Fibroblast of the aortic adventitia (primary cell): ENCODE measurements at places on chromosomes 16 and 17. TPM values are rescaled to one million over a fixed set of nuclear protein-coding genes. Genes with fewer than 3 reads are reported as not detected.
A peak's percentile ranks its signal among the peaks of the same experiment; 100 is the strongest.

Gene MLKL
- total RNA-seq, result 6.3 and 10.8 TPM in 2 replicates

- no peak for DNase-seq
Observed at GRCh38 chr16:52128361-52128760, 418.6 kb downstream of the TOX3 start.

GRCh38 chr16:33877-34647, 19.3 kb downstream of the POLR3K start:
- DNase-seq, result no peak

- DNase-seq, result no peak
Observed at GRCh38 chr16:68987734-68988457, 117.6 kb upstream of the HAS3 start.

Gene NAT9
- total RNA-seq, result 20.2 and 26.5 TPM in 2 replicates

DNA sequence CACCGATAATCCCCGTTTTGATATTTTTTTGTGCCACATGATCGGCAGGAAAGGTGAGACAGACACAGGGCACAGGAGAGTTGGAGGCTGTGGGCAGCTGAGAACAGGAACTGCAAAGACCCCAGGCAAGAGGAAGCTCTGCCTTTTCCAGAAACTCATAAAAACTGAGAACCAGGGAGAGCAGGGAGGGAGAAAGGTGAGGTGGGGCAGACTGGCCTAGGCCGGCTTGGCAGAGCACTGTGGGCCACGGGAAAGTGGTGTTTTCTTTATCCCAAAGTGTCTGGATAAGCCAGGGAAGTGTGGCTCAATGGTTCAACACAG, 11.8 kb upstream of the AXIN2 start:
- no peak for DNase-seq

- DNase-seq, result peak; percentile 88
Observed at GRCh38 chr17:2157081-2157480, 102.2 kb downstream of the HIC1 start.

DNA sequence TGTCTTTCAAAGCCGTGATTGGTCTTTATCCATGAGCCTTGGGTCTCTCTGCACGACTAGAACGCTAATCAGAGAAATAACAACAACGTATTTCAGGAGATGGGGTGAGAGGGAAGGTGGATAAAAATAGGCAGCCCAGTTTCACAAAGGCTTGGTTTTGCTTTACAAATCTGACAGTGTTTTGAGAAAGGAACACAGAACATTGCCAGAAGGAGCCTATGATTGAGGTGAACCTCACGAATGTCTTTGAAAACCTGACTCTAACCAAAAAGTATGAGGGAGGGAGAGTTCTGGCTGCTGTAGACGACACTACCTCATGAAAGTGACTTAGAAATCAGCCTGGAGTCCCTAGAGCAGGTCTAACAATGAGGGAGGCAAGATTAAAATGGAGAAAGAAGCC, 38.0 kb upstream of the NOL11 start:
- DNase-seq, result no peak

GRCh38 chr17:73513426-73513825, 130.8 kb downstream of the SDK2 start:
- DNase-seq, result no peak

Gene DDX19B
- 28.5 and 30.5 TPM in 2 replicates for total RNA-seq

DNA sequence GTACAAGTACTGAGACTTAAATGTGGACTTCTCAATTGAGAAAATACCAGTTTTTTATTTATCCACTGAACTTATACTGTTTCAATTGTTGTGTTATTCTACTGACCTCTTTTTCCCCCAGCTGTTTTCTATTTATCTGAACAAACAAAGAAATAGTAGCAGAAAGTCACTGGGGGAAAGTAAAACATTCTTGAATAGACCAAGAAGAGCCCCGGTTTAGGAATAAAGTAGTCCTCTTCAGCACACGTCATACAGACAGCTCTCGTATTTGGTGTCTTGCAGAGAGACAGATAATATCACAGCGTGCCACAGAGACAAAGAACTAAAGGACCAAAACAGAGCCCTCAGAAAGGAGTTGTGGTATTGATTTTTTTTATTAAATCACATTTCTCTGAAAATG, 1159.1 kb upstream of the CDH8 start:
- DNase-seq, result no peak

DNA sequence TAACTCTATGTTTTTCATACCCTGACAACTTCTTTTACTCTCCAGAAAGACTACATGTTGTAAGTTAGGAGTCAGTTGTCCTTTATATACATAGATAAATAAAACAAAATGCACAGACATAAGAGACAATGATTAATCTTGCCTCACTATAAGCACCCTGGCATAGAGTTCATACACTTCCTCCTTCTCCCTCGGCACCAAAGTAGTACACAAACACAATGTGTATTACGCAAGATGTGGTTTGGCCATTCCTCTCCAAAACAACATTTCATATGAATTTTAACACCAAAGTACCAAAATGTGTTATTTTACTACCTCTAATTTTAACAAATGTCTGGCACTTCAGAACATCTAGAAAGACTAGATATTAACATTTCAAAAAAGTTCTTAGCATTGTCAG, 17.2 kb upstream of the SLFN11 start:
- no peak for DNase-seq

- no peak for DNase-seq
Observed at GRCh38 chr17:55479903-55480302, 31.3 kb downstream of the SMIM36 start.

Gene CCL11
- not detected in 2 replicates for total RNA-seq

DNA sequence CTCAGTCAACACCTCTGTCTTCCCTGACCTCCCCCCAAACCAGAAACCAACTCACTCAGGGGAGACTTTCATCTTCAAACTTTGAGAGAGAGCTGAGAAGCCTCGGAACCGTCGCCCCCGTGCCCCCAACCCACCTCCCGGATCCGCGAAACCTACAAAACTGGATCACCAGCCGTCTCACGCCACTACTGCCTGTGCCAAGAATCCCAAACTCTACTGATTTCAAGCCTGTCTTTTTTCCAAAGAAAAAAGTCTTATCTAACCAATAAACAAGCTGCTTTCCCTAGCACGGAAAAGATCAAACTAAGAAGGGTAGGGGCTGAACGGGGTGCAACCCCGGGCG, 2.0 kb downstream of the AXIN2 start:
- peak; percentile 35 for DNase-seq

DNA sequence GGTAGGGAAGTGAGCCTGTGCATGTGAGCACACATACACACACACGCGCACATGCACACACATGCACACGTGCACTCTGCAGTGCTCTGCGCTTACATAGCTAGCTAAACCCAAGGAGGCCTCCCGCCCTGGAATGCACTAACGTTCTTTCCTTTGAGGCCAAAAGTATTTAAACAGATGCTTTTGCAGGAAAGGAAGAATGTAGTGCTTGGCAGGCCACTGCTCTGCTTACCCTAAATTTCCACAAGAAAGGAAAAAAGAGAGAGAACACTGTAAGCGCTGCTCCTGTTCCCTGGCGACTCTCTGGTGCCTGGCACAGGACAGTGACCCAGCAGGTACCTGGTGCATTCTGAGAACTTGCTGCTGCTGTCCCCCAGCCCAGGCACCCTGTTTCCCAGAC, 31.3 kb upstream of the MRPS23 start:
- peak; percentile 92 for DNase-seq

- peak; percentile 75 for DNase-seq
Observed at GRCh38 chr17:15884731-15885130, 60.2 kb upstream of the ADORA2B start.

GRCh38 chr16:15949210-15950160, at the start of gene ABCC1:
TSS of gene ABCC1 (plus strand) at chr16:15949616. CDS start at chr16:15949752, 136 bp downstream.
- DNase-seq, result no peak

Gene GAA
- 66.6 and 75.1 TPM in 2 replicates for total RNA-seq

DNA sequence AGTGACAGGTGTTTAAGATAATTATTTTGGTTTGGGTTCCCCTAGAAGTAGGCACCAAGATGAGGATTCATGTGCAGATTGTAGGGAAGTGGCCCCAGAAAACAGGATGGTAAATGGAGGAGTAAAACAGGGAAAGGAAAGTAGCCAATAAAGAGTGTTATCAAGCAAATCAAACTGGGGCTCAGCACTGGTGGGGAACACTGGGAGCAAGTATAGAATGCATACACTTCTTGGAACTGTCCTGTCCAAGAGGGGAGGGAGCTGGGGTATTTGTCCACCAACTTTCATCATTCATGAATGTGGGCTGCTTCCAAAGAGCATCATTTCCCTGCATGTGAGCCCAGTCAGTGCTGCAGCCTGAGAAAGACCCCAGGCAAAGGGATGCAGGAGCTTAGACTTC, 215.7 kb upstream of the IRX5 start:
- DNase-seq, result no peak
